Cerebellum (tissue), 4 donors: ENCODE measurements at places on chromosomes 5 and 9. TPM values are rescaled to one million over a fixed set of nuclear protein-coding genes. Genes with fewer than 3 reads are reported as not detected.

Gene OTP
- total RNA-seq, result 0.27 TPM

Gene CCDC183
- total RNA-seq, result 1.7 TPM

Gene TEX48
- not detected for total RNA-seq

Gene CD274
- 0.54 TPM for total RNA-seq

Gene SPINK7
- total RNA-seq, result not detected

Gene LMNB1
- total RNA-seq, result 62.2 TPM

Gene CCL27
- not detected for total RNA-seq

Gene CBY3
- 0.64 TPM for total RNA-seq

Gene RGS7BP
- 16.2 TPM for total RNA-seq

Gene ATOX1
- total RNA-seq, result 24.4 TPM

Gene TTC23L
- total RNA-seq, result 4.1 TPM

Gene FAM169A
- total RNA-seq, result 60.1 TPM

Gene IFNB1
- not detected for total RNA-seq

Gene SLC2A6
- 9.2 TPM for total RNA-seq

Gene PPP2CA
- total RNA-seq, result 98.4 TPM

Gene FSTL4
- total RNA-seq, result 32.8 TPM

Gene PDGFRB
- total RNA-seq, result 37.9 TPM

Gene C9orf153
- 1.6 TPM for total RNA-seq

DNA sequence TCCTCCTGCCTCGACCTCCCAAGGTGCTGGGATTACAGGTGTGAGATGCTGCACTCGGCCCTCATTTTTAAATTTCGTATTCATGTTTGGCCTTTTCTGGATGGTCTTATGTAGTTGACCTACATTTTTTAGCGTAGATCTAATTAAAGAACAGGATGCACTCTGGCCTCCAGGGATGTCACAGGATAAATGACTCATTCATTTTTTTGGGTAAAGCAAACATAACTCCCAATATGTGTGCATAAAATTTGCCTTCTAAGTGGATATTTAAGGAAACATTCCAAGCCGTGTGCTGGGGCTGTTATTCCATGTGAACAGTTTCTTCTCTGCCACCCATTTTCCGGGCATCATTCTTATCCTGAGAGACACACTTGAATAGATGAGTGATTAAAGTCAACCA, 501.6 kb downstream of the IRX1 start:
- no peak for DNase-seq

GRCh38 chr5:38078161-38078560, 180.2 kb upstream of the EGFLAM start:
- DNase-seq, result no peak

DNA sequence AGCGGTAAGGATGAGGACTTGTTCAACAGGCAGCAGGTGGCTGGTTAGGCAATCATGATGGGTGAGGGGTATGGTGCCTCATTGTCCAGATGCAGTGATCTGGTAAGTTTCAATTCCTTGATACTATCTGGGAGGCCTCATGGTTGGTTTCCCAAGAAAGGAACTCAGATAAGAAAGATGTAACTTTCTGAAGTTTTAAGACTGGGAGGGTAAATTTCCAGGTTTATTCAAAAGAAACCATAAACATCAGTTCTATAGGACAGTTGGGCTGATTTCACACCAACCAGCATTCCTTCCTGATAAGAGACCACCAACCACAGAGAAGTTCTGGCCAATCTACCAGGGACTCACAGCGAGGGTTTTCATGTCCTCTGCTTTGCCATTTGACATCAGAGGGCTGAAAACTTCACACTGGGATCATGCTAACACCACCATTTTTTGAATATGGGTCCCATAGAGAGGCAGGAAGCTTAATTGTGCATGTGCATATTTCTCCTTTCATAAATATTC, 773 bp upstream of the AGGF1 start:
- DNase-seq, result no peak

GRCh38 chr9:93049491-93049890, 9.0 kb upstream of the SUSD3 start:
- no peak for DNase-seq

- DNase-seq, result no peak
Measured at GRCh38 chr9:95343725-95344287, 26.3 kb upstream of the FANCC start.

DNA sequence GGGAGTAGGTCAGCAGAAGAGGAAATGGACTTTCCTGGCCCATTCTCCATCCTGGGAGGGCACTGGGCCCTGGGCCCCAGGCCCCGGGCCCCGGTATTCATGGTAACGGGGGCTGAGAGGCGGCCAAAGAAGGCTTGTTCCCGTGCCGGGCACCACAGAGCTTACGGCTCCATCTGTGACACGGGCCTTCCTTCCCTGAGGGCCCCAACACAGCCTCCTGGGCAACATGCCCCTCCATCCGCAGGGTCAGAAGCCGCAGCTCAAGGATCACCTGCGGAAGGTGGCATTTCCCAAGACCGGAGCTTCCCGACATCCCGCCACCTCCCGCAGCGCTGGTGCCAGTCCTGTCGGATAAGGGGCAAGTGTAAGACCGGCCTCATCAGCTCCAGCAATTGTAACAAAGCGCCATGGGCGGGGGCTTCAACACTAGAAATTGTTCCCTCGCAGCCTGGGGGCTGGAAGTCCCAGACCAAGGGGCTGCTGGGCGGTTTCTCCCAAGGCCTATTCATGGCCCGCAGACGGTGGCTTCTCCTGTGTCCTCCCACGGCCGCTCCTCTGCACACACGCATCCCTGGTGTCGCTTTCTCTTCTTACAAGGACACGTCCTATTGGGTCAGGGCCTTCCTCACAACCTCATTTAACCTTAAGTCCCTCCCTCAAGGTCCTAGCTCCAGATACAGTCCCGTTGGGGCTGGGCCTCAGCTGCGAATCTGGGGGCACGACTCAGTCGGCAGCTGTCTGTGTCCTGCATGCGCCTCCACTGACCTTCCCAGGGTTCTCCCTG, 31.2 kb upstream of the SLC12A7 start:
- DNase-seq, result no peak

DNA sequence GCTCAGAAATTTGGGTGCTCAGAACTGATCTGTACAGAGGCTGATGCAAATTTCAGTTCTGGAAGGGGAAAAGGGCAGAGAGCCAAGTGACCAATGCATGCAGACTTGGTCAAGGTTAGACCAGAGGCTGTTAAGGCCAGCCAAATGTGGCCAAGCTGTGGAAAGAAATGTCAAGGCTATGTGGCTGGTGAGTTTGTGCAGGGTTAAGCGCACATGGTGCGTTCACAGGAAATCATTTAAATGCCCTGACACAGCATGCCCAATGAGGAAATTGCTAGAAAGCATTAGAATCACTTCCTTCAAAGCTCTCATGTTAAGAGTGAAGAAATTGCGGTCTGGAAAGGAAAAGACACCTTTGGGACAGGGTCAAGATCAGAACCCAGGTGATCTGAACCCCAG, 58.0 kb downstream of the PTPN3 start:
- no peak for DNase-seq

- DNase-seq, result no peak
Measured at GRCh38 chr5:87361031-87361445, 51.7 kb downstream of the CCNH start.

GRCh38 chr9:17021387-17021970, 113.4 kb upstream of the CNTLN start:
- DNase-seq, result no peak

DNA sequence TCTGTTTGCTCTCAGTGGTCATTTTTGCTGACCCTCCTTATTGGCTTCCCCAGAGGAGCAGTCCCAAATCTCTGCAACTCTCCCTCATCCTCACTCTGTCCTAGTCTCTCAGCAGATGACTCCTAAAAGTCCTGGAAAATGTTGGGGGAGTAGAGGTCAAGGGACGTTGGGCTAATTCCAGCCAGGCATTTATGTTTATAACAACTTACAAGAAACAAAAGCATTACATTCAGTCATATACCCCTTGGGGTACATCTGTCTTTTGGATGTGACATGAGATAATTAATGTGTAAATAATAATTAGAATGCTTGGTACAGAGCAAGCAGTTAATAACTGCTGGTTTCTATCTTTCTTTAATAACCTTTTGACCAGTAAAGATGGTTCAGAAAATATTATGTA, 176.2 kb downstream of the YTHDC2 start:
- no peak for DNase-seq

GRCh38 chr5:97525780-97526179, 342.7 kb upstream of the RIOK2 start:
- DNase-seq, result no peak

- no peak for DNase-seq
Measured at GRCh38 chr5:134508521-134509195, 16.8 kb upstream of the JADE2 start.

- DNase-seq, result no peak
Measured at GRCh38 chr5:153584126-153584959, 93.9 kb downstream of the GRIA1 start.

DNA sequence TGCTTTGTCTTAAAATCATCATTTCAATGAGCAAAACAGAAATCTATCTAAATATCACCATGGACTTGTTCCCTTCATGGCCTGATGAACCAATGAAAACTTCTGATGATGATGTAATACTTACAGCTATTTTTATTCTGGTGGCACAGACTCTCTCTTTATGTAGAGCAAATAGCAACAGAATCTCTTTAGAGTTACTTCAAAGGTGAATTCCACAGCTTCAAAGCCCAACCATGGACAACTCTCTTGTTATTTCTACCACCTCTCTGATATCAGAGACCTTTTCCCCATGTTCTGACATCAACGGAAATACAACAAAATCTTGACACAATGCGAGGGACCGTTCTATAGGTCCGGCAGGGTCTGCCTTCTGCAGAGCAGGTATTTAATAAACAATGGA, 70.1 kb downstream of the RETREG1 start:
- no peak for DNase-seq

- DNase-seq, result no peak
Measured at GRCh38 chr9:107176436-107177151, 106.5 kb upstream of the RAD23B start.

- DNase-seq, result no peak
Measured at GRCh38 chr5:73759771-73760170, 133.8 kb downstream of the ARHGEF28 start.

DNA sequence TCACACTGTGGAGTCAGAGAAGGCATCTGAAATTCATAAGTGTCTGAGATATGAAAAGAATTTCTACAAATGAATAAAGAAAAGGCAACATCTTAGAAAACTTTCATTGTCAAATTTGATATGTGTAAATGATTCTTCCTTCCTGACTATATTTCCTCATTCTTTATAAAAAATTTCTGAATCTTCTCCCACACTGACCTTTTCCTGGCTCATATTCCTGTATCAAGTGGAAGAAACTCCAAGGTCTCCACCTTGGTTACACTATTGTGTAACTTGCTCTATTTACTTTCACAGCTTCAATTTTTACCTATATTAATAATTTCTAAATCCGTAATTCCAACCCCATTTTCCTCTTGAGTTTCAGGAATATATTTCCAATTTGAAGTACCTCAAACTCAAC, 93.5 kb upstream of the FBXL7 start:
- DNase-seq, result no peak

DNA sequence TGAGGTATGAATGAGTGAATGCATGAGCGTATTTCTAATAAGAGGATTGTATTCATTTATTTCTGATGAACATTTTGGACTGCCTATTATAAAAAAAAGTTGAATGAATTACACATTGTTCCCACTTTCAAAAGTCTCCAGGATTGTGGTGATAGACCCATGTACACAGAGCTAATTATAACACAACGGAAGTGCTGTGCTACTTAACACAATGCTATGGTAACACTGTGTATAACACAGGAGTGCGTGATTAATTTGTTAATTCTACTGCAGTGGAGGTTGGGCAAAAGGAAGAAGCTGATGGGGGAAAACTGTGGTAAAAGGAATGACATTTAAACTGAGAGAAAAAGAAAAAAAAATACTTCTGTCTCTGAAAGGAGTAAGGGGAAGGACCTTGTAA, 147.8 kb upstream of the MEF2C start:
- no peak for DNase-seq

GRCh38 chr5:2186472-2187015, 303.8 kb upstream of the IRX4 start:
- DNase-seq, result no peak

- no peak for DNase-seq
Measured at GRCh38 chr5:15452781-15453180, 47.2 kb upstream of the FBXL7 start.

- peak; percentile 62 for DNase-seq
Measured at GRCh38 chr5:161966564-161966963, 101.0 kb upstream of the GABRG2 start.

GRCh38 chr9:129604766-129605163, 16.1 kb downstream of the C9orf50 start:
- DNase-seq, result no peak
